ENCODE measurements at places on chromosomes 2 and 18.

GRCh38 chr2:18910843-18911242 is 321.5 kb upstream of the NT5C1B start:
- DNase-seq, result no peak

- DNase-seq, result no peak
These were observed 96.7 kb downstream of the LRP2 start for GRCh38 chr2:169265591-169265990.

GRCh38 chr2:102520009-102520408 is 47.0 kb downstream of the SLC9A4 start:
- peak; percentile 56 for DNase-seq

DNA sequence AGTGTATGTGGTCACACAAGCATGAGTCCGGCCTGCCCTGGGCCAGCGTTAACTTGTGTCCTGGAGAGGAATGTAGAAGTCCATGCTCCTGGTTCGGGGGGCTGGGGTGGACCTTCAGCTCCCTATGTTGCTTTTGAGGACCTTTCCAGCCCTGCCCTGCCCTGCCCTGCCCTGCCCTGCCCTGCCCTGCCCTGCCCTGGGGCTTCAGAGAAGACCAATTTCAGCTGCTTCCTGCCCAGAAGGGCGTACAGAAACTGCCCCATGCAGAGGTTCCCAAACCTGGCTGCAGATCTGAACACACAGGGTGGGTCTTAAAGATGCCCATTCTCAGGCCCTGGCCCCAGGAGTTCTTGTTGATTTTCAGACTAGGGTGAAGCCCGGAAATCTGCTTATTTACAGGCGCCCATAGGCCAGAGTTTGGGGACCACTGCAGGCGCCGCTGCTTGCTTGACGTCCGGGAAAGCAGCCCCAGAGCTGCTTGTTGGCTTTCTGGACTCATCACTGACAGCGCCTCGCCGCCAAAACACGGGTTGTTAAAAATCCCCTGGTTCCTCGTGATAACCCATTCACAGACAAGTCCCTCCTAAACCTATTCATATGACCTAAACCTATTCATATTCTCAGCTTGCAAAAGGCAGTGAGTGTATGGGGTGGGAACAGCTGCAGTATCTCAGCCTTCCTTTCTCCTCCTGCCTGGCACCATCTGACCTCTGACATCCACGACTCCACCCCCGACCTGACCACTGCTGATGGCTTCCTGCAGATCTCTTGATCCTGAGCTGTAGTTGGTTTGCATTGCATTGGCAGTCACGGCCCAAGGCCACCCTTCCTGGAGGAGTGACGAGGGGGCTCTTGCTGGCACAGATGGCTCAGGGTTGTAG is 198.3 kb downstream of the GLI2 start:
- no peak for DNase-seq

DNA sequence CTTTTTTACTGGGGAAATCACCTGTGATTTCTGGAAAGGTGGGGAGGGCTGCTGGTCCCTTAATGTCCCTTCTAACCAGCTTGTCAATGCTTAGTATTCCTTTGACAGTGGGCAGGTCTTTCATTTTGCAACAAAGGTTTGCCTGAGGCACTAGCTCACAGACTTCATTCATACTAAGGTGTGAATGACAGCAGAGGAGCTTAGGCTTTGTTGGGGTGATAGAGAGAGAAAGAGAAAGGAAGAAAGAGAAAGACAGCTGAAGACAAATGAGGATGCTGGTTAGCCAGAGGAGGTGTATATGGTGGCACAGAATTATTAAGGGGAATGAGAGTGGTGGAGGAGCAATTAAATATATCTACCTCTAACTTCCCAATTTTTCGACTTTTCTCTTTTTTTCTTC is 28.9 kb upstream of the GTF2A1L start:
- DNase-seq, result no peak

DNA sequence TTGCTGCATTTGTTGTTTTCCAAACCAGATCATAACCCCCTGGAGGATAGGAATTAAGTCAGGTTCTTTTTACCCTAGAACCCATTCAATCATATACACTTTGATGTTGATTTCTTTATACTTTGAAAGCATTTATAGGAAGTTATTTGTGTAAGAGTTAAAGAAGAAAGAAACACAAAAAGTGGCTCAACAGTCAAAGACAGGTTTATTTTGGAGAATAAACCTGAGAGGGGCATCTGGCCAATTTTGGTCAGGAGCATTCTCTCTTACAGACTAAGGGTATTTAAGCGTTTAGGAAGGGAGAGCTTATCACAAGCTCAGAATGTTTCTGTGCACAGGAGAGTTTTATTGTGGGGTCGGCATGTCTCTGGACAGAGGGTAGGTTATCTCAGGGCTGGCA is 398.0 kb downstream of the SPAG16 start:
- DNase-seq, result no peak

DNA sequence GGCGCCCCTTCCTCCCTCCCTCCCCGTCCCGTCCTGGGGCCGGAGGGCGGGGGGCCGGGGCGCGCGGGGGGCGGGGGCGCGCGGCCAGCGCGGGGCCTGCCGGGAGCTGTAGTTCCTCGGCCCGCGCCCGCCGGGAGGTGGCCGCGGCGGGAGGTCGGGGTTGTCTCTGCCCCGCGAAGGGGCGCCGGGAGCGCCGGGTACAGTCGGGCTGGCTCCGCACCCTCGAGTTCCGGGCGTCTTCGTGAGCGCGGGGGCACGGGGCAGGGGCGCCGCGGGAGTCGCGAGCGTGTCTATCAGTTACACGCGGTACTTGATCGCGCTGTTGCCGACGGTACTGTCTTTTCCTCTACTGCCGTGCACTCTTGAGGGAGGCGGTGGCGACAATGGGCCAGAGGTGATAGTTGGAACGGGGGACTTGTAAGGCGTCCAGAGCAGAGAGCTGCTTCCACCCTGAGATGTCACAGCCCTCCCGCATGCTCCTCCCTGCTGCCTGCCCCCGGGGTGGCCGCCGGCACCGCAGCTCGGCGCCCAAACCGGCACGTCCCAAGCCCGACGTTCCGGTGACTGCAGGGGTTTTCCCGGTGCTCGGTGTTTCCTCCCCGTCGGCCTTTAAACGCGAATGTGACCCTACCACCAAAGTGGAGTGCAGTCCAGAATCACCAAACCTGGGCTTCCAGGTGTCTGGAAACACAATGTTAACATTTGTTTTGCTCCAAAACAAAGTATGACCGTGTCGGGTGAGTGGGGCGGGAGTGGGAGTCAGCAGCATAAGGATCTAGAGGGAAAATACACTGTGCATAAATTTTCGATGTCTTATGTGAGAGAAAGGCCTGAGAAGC is at the start of gene PRKD3:
Gene PRKD3, minus strand, starts transcription at position 48 of the 839 bp plus-strand sequence. CDS start 8,309 bp downstream, outside the sequence.
- peak; percentile 94 for DNase-seq

DNA sequence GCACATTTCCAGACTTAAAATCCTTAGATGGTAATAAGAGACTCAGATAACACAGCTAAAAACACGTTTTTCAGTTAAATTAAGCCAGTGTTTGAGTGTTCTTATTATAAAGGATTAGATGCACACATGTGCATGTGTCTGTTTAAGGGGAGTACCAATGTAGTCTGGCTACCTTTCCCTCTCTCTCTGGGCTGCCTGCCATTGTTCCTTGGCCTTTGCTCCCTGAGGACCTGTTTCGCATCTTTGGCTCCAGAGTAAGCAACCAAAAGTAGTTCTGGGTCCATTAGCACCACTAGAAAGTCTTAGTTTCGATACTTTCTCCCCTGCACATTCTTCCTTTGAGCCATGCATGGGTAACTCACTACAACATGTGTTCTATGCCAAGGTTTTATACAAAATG is 228.3 kb downstream of the TPGS2 start:
- DNase-seq, result no peak
